ENCODE measurements at places on chromosomes 3 and 15.

- DNase-seq: no peak
These were observed 138.0 kb upstream of the SMAD3 start for GRCh38 chr15:66927201-66928077.

- peak; percentile 61 for DNase-seq
These were observed 9.2 kb upstream of the DCUN1D1 start for GRCh38 chr3:182989566-182989965.

DNA sequence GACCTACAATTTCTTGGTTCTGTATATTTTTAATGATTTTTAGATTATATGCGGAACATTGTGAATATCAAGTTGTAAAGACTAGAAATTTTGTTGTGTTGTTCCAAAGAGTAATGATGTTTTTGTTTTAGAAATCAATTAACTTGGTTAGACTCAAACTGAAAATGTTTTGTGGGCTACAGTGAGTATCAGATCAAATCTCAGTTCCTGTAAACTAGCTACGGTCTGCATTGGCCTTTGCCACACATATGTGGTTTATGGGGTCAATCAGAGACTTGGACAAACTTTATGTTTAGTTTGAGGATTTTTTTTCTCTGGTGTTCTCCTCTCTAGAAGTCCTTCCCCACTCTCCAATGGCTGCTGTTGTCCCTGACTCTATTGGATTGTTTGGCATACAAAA lies 308.0 kb upstream of the THRB start:
- DNase-seq: no peak

GRCh38 chr3:183699238-183699947 lies 1.8 kb downstream of the YEATS2 start:
- no peak for DNase-seq

DNA sequence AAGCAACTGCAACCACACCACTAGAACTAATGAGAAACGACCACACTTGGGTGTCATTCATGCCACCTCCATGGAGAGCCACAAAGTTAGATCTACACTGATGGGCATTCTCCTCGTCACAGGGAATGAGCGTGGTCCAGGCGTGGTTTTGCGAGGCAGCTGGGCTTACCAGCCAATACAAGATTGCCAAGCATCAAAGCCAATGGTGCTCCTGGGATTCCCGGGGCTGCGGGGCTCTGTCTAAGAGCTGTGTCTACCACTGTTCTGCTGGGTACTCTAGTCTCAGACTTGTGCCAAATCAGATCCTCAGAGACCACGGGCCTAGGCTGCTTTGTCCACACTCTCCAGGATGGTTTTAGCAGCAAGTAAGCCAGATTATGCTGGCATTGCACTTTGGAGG lies 43.8 kb downstream of the RAB6B start:
- no peak for DNase-seq

Measured in PC-3 (cell line).